HL-60 (cell line): ENCODE measurements at places on chromosomes 6 and 20.

DNA sequence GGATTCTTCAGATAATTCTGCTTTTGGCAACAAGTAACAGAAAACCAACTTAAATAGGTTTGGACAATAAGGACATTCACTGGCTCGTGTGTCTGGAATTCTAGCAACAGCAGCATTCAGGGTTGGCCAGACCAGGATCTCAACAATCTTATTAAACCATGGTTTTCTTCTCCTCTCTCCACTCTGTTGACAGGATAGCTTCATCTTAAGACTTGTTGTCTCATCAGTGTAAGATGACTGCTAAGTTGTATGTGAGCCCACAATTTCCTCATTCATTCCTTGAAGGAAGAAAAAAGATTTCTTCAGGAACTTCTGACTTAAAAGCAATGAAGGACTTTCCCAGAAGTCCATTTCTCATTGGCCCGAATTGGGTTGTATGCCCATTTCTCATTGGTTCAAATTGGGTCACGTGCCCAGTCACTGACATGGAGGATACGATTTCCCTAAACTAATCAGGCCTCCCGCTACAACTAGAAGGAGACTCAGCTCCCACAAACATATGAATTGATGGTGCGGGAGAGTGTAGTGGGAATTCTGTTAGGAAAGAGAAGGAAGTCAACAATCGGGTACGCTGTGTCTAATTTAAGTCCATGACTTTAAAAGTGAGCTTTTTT is 83.7 kb downstream of the SLC22A3 start:
- no peak for DNase-seq

- DNase-seq, result no peak
Observed at GRCh38 chr6:122222761-122223160, 176.7 kb upstream of the HSF2 start.

- DNase-seq, result no peak
Observed at GRCh38 chr6:51467231-51467952, 620.0 kb downstream of the PKHD1 start.

DNA sequence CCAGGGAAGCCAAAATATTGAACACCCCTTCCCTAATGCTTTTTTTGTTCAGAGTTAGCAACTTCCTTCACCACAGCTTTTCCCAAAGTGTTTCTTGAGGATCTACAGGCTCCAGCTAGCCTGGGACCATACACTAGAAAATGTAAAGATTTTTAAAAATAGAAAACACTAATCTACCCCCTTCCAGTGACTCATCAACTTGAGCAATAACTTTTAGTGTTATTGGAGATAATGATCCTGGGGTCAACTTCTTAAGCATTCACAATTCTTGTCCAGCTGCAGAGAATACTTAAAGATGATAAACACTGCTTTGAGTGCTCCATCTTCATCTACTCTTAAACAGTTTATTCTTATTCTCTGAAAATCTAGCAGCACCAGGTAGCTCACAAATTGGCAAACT is 131.6 kb downstream of the COL9A1 start:
- no peak for DNase-seq
